Spinal cord (tissue), 10 donors: ENCODE measurements at places on chromosomes 13 and 19.
A peak's percentile ranks its signal among the peaks of the same experiment; 100 is the strongest.

DNA sequence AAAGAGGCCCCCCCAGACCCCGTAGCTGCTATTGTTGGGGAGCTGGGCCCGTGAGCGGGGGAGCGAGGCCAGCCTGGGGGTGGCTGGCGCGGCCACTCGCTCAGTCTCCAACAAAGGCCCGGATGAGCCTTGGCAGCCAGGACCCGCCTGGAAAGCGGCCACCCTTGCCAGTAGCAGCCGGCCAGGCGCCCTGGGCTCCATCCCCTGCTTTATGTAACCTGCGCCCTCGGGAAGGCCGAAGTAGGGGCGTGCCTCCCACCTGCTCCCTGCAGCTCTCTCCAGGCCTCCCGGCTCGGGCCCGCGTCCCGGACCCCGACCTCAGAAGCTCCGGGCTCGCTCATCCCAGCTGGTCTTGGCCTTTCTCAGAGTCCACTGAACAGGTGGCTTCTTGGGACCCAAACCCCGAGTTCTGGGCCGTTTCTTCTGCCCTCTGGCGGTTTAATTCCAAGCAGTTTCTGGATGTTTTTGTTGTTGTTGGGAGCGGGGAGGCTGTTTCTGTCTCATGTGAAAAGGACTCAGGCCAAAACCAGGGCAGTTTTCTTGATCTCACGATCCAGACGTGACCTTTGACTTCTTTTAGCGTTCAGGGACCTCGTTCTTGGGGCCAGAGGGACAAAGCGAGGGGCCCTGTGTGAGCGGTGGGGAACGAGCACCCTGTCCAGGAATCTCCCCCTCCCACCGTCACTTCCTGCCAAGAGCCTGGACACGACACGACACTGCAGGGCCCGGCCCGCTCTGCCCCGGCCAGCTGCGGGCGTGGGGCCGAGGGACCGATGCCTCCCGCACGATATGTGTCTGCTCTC lies 1.2 kb downstream of the CDC34 start:
- DNase-seq, result peak; percentile 53

GRCh38 chr19:5814852-5815246 lies 10.0 kb downstream of the NRTN start:
- DNase-seq, result no peak

DNA sequence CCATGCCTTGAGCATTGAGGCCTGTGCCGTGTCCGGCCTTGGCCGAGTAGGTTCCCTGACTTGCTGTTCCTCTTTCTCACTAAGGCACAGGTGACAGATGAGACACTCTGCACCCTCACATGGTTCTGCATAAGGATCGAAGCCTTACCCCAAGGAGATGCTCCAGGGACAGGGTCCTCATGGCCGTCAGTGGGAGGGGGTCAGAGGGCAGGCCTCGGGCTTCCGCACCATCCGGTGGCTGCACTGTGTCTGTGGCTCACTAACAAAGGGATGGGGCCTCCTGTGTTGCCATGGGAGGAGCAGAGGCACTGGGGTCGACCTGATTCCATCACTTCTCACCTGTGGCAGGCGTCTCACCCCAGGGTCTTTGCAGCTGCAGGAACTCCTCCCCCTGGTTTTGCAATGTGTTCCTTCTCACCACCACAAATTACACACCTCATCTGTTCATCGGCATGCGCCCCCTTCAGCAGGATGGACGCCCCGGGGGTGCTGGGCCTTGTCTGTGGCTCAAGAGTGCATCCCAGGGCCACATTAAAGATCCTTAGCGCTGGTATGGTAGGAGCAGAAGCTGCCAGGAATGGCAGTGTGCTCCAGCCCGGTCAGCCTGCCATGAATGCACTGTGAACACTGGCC lies 113.3 kb upstream of the SOX1 start:
- DNase-seq, result no peak

- DNase-seq, result no peak
Observed at GRCh38 chr19:48627201-48627864, 8.0 kb downstream of the SPHK2 start.

- DNase-seq, result peak; percentile 65
Observed at GRCh38 chr13:96817336-96817941, 176.8 kb downstream of the OXGR1 start.

- no peak for DNase-seq
Observed at GRCh38 chr13:98299966-98300350, 122.9 kb upstream of the RNF113B start.

DNA sequence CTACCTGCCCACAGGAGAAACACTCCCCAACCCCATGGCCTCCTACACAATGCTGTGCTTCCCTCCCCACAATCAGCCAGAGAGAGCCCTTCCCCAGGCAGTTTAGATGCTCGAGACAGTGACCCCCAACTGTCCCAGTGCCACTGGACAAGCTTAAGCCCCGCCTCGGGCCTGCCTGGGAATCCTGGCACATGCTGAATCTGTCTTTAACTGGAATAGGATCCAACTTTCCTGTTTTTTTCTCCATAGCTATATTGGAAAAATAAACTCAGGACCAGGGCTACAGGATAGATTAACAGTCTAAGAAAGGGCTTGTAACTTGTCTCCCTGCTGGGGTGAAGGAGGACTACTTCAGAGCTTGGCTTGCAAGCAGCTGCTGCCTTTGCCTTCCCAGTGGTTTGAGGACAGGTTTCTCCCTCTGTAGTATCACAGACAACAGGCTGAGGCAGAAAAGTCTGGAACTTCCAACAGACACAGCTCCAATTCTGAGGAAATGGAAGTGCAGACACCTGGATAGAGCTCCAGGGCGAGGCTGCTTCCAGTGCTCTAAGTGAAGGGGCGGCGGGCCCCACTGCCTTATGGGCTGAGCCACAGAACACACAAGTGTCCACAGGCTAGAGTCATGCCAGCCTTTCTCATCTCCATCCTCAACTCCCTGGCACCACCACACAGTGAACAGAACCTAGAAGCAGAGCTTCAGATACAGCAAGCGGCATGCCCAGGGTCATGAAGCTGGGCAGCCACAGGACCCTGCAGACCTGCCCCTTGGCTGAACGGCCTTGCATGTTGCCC lies 228.3 kb downstream of the TUBA3C start:
- DNase-seq, result no peak

DNA sequence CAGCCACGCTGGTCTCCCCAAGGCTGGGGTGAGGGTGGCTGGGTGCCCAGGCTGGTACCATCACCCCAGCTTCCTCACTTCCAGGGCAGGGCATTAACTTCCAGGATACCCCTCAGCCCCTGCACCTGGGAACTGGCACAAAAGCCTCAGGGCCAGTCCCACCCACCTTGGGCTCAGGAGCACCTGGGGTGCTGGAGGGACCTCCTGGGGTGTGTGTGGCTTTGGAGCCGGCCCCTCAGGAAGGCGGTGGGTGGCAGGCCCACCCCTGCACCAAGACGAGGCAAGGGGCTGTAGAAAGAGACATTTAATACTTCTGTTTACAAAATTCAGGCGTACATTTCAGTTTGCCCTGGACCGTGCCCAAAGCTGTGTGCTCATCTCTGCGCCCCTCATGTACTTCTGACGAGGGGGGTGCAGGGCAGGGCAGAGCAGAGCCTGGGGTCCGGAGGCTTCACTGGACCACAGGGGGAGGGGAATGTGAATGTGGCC lies 16.8 kb downstream of the MPND start:
- DNase-seq, result no peak

- DNase-seq, result no peak
Observed at GRCh38 chr13:76950101-76950500, 1.8 kb downstream of the ACOD1 start.

DNA sequence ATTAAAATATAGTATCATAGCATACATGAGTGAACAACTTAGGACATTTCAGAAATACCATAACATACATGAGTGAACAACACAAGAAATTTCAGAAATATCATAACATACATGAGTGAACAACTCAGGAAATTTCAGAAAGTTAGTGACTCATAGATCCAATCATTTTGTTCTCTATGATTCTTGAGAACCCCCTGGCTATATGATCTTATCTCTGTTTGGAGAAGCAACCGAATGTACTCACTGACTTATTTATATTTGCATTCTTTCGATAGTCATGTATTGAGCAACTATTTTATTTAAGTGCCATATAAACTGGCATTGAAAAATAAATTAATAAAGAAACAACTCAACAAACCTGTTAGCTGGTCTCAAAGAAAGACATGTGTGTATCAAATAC lies 251.1 kb downstream of the EFNB2 start:
- DNase-seq, result no peak

DNA sequence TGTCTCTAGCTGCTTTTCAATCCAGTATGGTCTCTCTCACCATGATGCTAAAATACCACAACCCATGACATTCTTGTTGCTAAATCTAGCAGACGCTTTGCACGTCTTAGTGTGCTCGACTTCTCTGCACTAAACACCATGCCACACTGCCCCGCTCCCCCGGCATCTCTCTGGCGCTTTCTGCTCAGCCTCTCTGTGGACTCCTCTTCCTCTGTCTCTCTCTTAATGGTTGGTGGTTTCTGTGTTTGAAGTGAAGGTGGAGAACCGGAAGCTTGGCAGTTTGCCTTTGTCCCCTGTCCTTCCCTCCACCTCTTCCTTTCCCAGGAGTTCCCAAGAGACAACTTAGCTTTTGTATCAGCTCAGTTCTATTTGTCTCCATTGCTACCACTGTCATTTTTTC lies 8.8 kb downstream of the ERCC5 start:
- no peak for DNase-seq

DNA sequence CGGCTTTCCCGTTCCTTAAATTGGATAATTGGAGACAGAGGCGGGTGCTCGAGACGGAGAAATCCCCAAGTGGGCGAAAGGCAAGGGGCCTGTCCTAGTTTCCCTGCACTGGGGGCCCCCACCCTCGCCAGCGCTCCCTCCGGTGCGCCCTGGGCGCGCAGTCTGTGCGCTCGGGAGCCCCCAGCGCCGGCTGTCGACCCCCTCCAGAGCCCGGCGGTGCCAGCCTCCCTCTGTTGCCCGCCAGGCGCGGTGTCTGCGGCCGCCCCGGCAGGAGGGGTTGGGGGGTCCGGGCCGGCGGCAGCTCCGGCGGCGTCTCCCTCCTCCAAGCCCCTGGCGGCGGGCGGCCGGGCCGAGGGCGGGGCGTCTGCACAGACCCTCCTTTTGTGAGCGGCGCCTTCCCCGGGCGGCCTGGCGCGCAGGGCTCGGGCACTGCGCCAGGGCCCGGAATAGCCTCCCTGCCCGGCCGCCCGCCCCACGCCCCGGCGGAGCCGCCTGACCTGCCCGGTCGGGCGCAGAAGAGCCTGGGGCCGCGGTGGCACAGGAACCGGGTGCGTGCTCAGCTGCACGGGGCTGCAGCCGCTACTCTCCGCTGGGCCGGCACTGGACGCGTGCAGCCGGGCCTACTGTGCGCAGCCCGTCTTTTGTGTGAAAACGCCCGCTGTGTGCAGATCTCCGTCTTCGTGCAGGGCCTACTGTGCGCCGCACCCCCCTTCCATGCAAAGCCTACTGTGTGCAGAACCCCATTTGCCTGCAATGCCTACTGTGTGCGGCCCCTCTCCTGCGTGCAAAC lies 13.2 kb downstream of the GADD45B start:
- no peak for DNase-seq
